ENCODE measurements at places on chromosomes 5 and 9. TPM values are rescaled to one million over a fixed set of nuclear protein-coding genes. Genes with fewer than 3 reads are reported as not detected.
A peak's percentile ranks its signal among the peaks of the same experiment; 100 is the strongest.

DNA sequence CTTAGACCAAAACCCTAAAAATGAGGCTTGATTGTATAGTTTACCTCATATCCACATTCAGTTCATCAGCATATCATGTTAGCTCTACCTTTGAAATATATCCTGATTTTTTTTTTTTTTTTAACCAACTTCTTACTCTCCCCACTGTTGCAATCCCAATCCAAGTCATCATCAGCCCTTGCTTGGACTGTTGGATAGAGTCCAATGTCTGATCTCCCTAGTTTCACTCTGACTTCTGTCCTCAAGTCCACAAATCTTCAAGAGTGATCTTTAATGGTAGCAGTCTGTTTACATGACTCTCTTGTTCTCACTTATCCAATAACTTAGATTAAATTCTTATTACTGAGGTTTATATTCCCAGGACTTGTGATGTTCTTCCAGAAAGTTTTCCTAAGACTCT lies 30.8 kb downstream of the NAA35 start:
- no peaks in the 10 kb centered on the region for H3K4me1 ChIP-seq
- H3K27me3 ChIP-seq = no peaks in the 10 kb centered on the region
- H3K27ac ChIP-seq = no peak overlapping the region
- H3K4me3 ChIP-seq = no peak overlapping the region
- no peaks in the 10 kb centered on the region for H3K36me3 ChIP-seq

- no peak overlapping the region for H3K4me3 ChIP-seq
- no peak overlapping the region for H3K27ac ChIP-seq
- H3K36me3 ChIP-seq = no peaks in the 10 kb centered on the region
- H3K27me3 ChIP-seq = no peaks in the 10 kb centered on the region
- no peaks in the 10 kb centered on the region for H3K4me1 ChIP-seq
- no peak for DNase-seq
These were observed 12.5 kb upstream of the OXCT1 start for GRCh38 chr5:41882765-41883164.

- H3K36me3 ChIP-seq = no peaks in the 10 kb centered on the region
- no peaks in the 10 kb centered on the region for H3K27me3 ChIP-seq
- H3K27ac ChIP-seq = no peak overlapping the region
- no peak overlapping the region for H3K4me3 ChIP-seq
These were observed 485.1 kb upstream of the PAPPA start for GRCh38 chr9:115668521-115668920.

DNA sequence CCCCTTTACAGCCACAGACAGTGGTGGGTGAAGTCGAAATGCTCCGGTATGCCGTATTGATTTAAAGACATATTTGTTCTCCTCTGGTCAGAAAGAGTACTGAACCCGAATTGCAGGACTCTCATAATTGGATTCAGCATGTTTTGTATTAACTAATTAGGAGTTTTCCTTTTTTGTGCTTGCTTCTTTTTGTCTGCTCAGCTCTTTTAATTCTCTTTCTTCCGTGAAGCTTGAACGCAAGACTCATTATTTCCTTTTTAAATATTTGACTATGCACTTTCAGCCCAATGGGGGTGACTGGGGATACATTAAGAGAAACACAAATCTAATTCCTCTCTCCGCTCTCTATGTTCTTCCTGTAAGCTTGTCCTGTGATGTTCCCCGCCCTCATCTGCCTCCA lies 246.6 kb upstream of the IRX2 start:
- no peak overlapping the region for H3K27ac ChIP-seq
- no peak for DNase-seq
- no peaks in the 10 kb centered on the region for H3K4me1 ChIP-seq
- no peaks in the 10 kb centered on the region for H3K36me3 ChIP-seq
- no peak overlapping the region for H3K4me3 ChIP-seq
- H3K27me3 ChIP-seq = no peaks in the 10 kb centered on the region

DNA sequence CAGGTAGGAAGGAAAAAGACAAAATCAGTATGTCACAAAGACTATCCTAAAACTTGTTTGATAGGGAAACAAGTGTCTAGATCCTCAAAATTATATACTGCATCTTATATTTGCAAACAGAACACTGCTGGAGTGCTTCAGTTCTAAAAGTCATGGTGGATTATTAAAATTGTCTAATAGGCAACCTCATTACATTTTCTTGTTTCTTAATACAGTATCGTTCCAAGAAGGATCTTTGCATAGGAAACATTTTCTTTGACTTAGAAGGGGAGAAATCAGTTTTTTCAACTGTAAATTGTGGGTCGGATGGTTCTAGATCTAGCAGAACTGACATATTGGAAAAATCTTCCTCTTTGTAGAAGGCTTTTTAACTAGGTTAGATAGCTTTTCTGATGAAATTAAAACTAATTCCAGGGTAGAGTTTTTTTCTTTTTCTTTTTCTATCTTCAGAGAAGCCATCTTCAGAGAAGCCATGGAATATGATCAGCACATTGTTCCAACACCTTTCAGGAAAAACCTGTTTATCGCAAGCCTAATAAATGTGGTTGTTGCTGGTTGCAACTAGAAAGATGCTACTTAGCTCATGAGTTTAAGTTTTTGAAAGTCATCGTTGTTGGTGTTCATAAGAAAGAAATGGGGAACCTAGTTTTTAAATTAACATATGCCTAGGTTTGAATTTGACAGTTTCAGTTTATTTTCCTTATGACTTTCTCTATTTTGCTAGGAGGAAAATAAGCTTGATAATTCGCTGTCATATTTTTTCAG lies 7.4 kb downstream of the CPEB4 start:
- no peak overlapping the region for H3K4me3 ChIP-seq
- no peaks in the 10 kb centered on the region for H3K27me3 ChIP-seq
- H3K4me1 ChIP-seq = no peaks in the 10 kb centered on the region
- DNase-seq = no peak

DNA sequence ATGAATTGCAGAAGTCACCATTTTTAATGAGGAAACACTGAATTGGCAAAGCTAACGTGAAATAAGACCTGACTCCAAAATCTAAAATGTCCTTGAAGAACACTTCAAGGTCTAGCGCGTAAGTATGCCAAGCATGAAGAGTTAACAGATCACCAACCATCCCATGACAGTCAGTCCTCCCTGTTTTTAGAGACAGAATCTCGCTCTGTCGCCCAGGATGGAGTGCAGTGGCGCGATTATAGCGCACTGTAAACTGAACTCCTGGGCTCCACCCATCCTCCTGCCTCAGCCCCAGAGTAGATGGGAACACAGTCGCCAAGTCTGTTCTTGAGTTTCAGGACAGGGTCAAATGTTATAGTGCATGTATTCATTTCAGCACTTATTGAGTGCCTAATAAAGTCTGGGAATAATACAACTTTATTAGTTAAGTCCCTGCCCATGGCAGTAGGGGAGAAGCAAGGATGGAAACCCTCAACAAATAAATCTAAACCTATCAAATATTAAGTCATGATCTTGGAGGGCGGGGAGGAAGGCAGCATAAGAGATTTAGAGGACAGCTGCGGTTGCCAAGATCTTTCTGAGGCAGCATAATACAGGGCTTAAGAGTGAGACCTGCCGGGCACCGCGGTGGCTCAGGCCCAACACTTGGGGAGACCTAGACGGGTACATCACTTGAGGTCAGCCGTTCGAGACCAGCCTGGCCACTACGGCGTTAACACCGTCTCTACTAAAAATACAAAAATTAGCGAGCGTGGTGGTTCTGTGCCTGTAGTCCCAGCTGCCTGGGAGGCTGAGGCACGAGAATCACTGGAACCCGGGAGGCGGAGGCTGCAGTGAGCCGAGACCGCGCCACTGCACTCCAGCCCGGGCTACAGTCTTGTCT lies 1.1 kb downstream of the ATPSCKMT start:
- no peak for DNase-seq
- peak overlapping the region; percentile 72 for H3K4me3 ChIP-seq
- H3K4me1 ChIP-seq = peaks cover 10% of the 10 kb centered on the region
- no peaks in the 10 kb centered on the region for H3K36me3 ChIP-seq

DNA sequence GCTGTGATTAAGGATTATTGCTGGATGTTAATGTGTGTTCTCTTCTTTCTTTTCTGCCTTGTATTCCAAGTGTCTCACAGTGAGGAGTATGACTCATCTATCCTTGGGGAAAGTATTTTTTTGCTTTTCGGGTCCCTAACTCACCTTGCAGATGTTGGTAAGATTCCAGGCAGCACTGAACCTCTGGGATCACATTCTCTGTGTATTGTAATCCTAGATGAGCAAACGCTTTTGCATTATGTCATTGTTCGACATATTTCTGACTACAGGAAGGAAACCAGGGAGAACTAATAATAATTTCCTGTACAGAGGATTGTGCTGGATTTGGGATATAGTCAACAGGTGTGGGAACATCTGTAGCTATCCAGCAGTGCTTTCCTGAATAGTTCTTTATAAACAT lies 246.1 kb upstream of the TUT7 start:
- no peaks in the 10 kb centered on the region for H3K27me3 ChIP-seq
- no peaks in the 10 kb centered on the region for H3K4me1 ChIP-seq
- H3K27ac ChIP-seq = no peak overlapping the region
- H3K36me3 ChIP-seq = no peaks in the 10 kb centered on the region
- no peak for DNase-seq

DNA sequence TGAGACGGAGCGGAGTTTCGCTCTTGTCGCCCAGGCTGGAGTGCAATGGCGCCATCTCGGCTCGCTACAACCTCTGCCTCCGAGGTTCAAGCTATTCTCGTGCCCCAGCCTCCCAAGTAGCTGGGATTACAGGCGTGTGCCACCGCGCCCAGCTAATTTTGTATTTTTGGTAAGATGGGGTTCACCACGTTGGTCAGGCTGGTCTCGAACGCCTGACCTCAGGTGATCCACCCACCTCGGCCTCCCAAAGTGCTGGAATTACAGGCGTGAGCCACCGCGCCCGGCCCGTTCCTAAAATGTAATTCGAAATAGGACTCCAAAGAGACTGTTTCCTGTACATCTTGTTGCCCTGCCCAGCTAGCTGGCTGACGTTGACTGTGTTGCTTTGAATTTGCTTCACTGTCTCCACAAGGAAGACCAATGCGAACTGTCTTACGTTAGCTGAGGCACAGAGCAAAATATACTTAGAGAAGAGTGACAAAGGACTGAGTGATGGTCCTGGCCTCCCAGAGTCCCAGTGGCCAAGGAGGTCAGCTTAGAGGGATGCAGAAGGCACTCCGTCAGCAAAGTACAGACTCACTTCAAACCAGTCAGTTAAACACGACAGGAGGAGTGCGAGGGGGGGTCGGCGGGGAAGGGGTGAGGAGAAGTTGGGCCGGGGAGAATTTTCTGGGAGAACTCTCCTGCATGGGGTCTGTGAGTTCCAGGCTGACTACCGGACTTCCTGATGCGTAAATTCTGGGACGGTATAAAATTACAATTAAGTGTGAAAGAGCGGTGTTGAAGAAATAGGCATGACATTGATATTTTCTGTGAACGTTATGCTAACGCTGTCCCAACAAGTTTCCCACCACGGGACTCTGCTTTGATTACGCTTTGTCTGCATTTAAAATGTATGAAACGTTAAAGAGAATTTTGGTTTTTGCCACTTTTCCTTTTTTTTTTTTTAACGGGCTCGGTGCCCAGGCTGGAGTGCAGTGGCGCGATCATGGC lies 6.8 kb upstream of the TRIM41 start:
- DNase-seq = no peak
- peaks cover 7% of the 10 kb centered on the region for H3K4me1 ChIP-seq
- no peaks in the 10 kb centered on the region for H3K27me3 ChIP-seq
- H3K4me3 ChIP-seq = peak overlapping the region; percentile 28

GRCh38 chr9:2824564-2824963 lies 19.3 kb downstream of the PUM3 start:
- no peak overlapping the region for H3K4me3 ChIP-seq
- no peak for DNase-seq
- no peak overlapping the region for H3K27ac ChIP-seq
- no peaks in the 10 kb centered on the region for H3K27me3 ChIP-seq

DNA sequence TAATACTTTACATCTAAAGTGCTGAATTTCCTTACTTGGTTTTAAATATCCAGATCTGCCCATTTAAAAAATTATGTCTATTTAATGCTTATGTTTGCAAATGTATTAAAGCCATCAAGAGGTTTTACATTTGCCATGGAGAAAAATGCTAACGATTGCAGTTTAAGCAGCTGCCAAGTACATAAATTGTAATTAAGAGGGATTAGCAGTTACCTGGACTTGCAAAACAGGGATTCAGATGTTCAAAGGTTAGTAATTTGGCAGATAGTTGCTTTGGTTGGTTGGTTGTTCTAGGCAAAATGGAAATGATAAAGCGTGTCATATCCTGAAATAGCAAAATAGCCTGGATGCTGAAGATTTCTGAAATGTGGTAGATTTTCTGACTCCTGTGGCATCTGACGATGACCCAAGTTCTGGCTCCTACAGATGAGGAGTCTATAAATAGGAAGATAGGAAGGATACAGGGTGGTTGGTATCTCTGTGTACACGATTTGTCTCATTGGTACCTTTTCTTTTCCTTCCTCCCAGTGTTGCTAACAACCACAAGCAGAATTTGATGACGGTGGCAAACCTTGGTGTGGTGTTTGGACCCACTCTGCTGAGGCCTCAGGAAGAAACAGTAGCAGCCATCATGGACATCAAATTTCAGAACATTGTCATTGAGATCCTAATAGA lies 282.9 kb downstream of the NR3C1 start:
- H3K4me3 ChIP-seq = no peak overlapping the region
- no peak for DNase-seq
- H3K36me3 ChIP-seq = no peaks in the 10 kb centered on the region
- H3K27me3 ChIP-seq = no peaks in the 10 kb centered on the region

DNA sequence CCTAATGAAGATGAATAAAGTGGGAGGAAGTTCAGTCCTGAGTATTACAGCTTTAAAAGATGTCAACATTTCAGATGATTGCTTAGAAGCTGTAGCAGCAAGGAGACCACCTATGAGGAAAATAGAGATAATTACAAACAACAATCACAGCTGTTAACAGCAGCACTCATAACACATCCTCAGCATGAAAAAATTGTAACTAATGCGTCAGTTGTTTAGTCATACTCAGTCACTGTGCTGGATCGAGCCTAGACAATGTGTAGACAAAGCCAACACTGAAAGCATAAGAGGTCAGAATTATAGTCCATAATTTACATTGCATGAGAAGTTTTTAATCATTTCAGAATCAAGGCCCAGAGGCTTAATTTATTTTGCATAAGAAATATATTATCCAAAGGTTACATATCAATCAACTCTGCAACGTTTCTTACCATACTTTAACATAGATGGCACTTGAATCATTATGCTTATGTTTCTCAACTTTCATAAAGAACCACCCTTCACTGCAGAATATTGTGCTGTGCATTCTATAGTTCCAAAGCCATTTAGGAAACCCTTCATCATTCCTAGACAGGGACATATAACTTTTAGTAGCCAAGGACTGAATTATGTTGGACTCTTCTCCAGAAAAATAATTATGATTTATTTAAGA lies 60.2 kb upstream of the HAPLN1 start:
- H3K27ac ChIP-seq = no peak overlapping the region
- H3K4me1 ChIP-seq = no peaks in the 10 kb centered on the region
- H3K27me3 ChIP-seq = no peaks in the 10 kb centered on the region
- H3K4me3 ChIP-seq = no peak overlapping the region

C8G gene
- total RNA-seq = 11.9 TPM

PCDHA12 gene
- not detected for total RNA-seq

NFIB gene
- total RNA-seq = 53.0 TPM

VCAN gene
- total RNA-seq = 9.8 TPM

IFNB1 gene
- not detected for total RNA-seq

PCDH12 gene
- 1.3 TPM for total RNA-seq

Data from colonic mucosa (tissue), 4 donors.